ENCODE measurements at places on chromosomes 6 and 20.

GRCh38 chr20:49756241-49756640 lies 42.6 kb upstream of the B4GALT5 start:
- no peak for DNase-seq

- no peak for DNase-seq
Observed at GRCh38 chr20:64166721-64167615, 2.7 kb downstream of the MYT1 start.

GRCh38 chr6:133173276-133173675 lies 67.9 kb upstream of the EYA4 start:
- no peak for DNase-seq

- no peak for DNase-seq
Observed at GRCh38 chr6:74969591-74970267, 236.1 kb downstream of the COL12A1 start.

- DNase-seq: no peak
Observed at GRCh38 chr20:24823176-24823784, 125.8 kb upstream of the CST7 start.

- DNase-seq: no peak
Observed at GRCh38 chr6:62716719-62717118, 430.7 kb upstream of the KHDRBS2 start.

DNA sequence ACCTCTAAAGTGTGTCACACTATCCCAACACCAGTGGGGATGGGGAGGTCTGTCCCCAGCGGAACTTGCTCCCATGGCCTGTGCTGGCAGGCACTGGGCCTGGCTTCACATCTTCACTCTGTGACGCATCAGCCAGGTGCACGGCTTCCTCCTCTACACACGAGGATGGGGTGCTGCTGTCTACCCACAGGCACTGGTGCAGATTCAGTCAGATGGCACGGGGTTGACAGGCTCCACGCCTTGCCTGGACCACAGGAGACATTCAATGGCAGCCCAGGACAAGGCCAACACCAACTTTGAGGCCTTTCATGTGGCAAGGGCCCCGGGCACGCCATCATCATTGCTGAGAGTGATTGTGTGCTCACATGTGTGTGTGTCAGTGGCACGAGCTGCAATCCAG lies 92.4 kb downstream of the TMEM242 start:
- DNase-seq: no peak

GRCh38 chr6:25217302-25217701 lies 61.9 kb upstream of the CARMIL1 start:
- no peak for DNase-seq

GRCh38 chr6:118719351-118720124 lies 68.1 kb upstream of the CEP85L start:
- no peak for DNase-seq

DNA sequence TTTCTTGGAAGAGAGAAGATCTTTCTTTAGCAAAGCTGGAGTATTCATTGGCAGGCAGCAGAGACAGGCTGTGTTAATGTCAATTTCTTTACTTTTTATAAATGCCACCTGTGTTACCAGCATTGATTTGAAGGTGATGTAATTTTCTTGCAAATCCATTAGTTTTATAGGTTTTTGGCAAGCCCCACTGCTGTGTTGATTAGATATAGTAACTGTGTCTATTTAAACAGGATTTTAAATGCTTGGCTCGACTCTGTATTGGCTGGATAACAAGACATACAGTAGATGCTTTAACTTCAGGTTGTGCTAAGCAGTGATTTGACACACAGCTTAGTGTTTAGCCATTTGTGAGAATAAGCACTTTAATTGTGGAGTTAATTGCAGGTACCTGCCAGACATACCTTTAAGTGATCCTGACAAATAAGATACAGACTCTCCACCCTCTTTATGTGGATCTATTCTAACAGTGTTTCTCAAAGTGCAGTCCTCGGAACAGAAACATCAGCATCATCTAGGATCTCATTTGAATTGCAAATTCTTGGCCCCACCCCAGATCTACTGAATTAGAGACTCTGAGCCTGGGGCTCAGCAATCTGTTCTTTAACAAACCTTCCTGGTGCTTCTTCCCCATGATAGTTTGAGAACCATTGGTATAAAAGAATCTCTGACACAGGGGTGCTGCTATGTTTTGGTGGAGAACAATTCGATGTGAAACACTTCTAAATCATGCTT lies 397.5 kb downstream of the HDGFL1 start:
- DNase-seq: no peak

- DNase-seq: no peak
Observed at GRCh38 chr6:12009180-12009685, 2.9 kb upstream of the HIVEP1 start.

- DNase-seq: no peak
Observed at GRCh38 chr6:113909224-113909856, 52.2 kb downstream of the MARCKS start.

DNA sequence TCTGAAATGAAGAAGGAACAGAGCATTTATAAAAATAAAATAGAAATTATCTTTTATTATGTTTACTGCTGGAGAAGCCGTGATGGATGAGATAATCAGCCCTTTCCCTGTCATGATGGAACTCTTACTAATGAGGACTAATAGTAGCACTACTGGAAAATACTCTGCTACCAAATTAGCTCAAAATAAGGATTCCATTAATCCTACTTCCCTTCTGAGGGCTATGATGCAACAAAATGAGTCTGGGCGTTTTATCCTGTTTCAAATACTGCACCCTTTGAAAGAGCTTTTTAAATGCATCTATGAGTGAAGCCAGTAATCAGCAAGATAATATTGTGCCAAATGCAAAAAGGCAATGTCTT lies 59.3 kb upstream of the CARMIL1 start:
- DNase-seq: no peak

- no peak for DNase-seq
Observed at GRCh38 chr20:38249536-38250310, 10.8 kb downstream of the KIAA1755 start.

GRCh38 chr6:80467408-80467807 lies 360.9 kb downstream of the BCKDHB start:
- DNase-seq: no peak

DNA sequence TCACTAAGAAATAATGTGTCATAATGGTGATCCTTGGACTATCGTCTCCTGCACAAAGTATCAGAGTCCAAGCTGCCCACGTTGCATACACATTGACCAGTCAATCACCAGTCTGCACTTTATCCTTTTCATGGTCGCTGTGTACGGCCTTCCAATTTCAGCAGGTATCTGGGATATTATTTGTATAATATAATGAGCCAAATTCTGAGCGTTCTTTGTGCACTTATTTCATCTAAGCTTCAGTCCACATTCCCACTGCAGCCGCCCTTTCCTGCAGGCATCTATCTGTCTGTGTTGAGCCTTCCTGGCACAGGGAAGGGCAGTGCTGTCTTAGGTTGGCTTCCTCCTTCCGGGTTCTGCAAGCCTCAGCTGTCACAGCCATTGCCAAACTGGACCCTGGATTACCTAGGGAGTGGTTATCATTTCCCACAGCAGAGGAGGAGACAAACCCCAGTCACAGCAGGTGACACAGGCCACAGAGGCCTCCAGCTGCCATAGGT lies 174.3 kb downstream of the TTLL2 start:
- no peak for DNase-seq

DNA sequence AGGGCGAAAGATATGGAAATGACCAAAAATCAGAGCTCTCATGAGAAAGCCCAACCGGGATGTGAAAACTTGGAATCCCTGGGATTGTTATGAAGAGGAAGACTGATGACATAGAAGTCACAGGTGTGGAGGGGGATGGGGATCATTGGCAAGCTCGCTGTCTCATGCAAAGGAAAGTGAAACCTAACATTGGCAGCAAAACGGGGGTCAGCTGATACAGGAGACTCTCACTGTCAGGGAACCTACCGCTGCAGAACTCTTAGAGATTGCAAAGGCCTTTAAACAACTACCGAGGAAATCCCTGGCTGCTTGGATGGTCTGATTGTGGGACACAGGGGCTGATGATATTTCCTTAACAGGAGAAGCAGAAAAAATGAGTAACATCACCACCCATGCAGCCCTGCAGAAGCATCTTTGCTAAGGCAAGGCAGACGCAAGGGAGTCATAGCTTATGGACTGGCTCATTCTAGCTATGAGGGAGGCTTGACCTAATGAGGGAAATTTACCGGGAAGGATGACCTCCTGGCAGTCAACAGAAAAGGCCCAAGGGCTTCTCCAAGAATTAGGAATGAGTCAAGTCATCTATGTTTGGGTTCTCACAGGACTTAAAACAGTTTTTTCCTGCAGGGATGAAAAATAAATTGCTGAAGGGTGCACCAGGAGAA lies 7.0 kb downstream of the MUC21 start:
- no peak for DNase-seq
